ENCODE measurements at places on chromosomes 13 and 19. TPM values are rescaled to one million over a fixed set of nuclear protein-coding genes. Genes with fewer than 3 reads are reported as not detected.
A peak's percentile ranks its signal among the peaks of the same experiment; 100 is the strongest.

DACH1 gene
- not detected for total RNA-seq

GRCh38 chr19:3398114-3398899 is 31.9 kb downstream of the NFIC start:
- no peak for DNase-seq
- peaks cover 18% of the 10 kb centered on the region for H3K4me1 ChIP-seq
- H3K36me3 ChIP-seq: peaks cover 63% of the 10 kb centered on the region
- no peak overlapping the region for H3K4me3 ChIP-seq
- no peak overlapping the region for H3K27ac ChIP-seq

DNA sequence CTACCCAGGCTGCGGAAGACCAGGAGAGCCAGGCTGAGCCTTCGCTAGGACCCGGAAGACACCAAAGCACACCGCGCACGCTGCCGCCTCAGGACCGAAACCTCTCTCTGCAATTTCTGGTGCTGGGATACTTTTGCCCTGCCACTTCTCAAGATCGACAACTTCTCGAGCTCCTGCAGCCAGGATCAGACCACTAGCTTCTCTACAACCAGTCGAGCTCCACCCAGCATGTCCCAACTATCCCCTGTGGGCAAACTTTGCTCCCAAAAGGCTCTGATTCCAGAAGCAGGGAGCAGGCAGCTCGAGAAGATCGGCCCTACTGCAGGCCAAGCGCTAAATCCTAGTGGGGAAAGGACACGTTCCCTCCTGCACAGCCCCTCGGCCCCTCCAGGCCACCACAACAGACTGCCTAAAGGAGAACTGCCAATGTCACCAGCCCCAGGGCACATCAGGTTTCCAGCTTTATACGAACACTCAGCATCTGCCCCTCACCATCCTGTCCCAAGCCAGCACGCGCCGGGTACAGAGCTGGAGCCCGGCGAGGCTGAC is 979 bp downstream of the AKAP8 start:
- H3K27ac ChIP-seq: peak overlapping the region; percentile 93
- DNase-seq: peak; percentile 59
- H3K36me3 ChIP-seq: peaks cover 61% of the 10 kb centered on the region
- H3K4me3 ChIP-seq: peak overlapping the region; percentile 97
- peaks cover 26% of the 10 kb centered on the region for H3K4me1 ChIP-seq

- H3K27ac ChIP-seq: no peak overlapping the region
- no peaks in the 10 kb centered on the region for H3K4me1 ChIP-seq
- no peak overlapping the region for H3K4me3 ChIP-seq
- no peaks in the 10 kb centered on the region for H3K27me3 ChIP-seq
- DNase-seq: no peak
Observed at GRCh38 chr13:76677043-76677442, 209.2 kb downstream of the KCTD12 start.

ACP7 gene
- not detected for total RNA-seq

MEDAG gene
- total RNA-seq: not detected

ZNF223 gene
- total RNA-seq: 7.5 TPM

GRCh38 chr19:10332158-10332964 is 968 bp downstream of the RAVER1 start:
- peaks cover 54% of the 10 kb centered on the region for H3K36me3 ChIP-seq
- H3K27ac ChIP-seq: peak overlapping the region; percentile 96
- H3K4me1 ChIP-seq: peaks cover 19% of the 10 kb centered on the region
- DNase-seq: no peak

- peaks cover 25% of the 10 kb centered on the region for H3K4me1 ChIP-seq
- H3K27ac ChIP-seq: no peak overlapping the region
- H3K4me3 ChIP-seq: no peak overlapping the region
- H3K27me3 ChIP-seq: no peaks in the 10 kb centered on the region
- peaks cover 63% of the 10 kb centered on the region for H3K36me3 ChIP-seq
Observed at GRCh38 chr19:55390461-55390880, 4.7 kb downstream of the RPL28 start.

- H3K4me1 ChIP-seq: peaks cover 8% of the 10 kb centered on the region
- no peaks in the 10 kb centered on the region for H3K27me3 ChIP-seq
- DNase-seq: no peak
- no peak overlapping the region for H3K27ac ChIP-seq
- no peak overlapping the region for H3K4me3 ChIP-seq
- H3K36me3 ChIP-seq: no peaks in the 10 kb centered on the region
Observed at GRCh38 chr13:58858870-58859371, 1227.4 kb downstream of the PCDH17 start.

GRCh38 chr19:40778706-40779284 is 748 bp downstream of the RAB4B start:
- peaks cover 13% of the 10 kb centered on the region for H3K4me1 ChIP-seq
- no peak overlapping the region for H3K27ac ChIP-seq

Measured in SJSA1 (cell line).